GM23338 (cell line): ENCODE measurements at places on chromosomes 12 and 14. TPM values are rescaled to one million over a fixed set of nuclear protein-coding genes. Genes with fewer than 3 reads are reported as not detected.

- H3K36me3 ChIP-seq, result 0 out of 2 replicates have a peak, but pooled peaks cover 2% of the 10 kb centered on the region
- H3K27me3 ChIP-seq, result no peaks in the 10 kb centered on the region
- no peak overlapping the region for H3K27ac ChIP-seq
- peaks cover 25% of the 10 kb centered on the region for H3K4me1 ChIP-seq
- no peak for DNase-seq
These were observed 12.9 kb upstream of the RNASE10 start for GRCh38 chr14:20492486-20492885.

ARHGEF25 gene
- 9.9 and 10.2 TPM in 2 replicates for total RNA-seq

DNA sequence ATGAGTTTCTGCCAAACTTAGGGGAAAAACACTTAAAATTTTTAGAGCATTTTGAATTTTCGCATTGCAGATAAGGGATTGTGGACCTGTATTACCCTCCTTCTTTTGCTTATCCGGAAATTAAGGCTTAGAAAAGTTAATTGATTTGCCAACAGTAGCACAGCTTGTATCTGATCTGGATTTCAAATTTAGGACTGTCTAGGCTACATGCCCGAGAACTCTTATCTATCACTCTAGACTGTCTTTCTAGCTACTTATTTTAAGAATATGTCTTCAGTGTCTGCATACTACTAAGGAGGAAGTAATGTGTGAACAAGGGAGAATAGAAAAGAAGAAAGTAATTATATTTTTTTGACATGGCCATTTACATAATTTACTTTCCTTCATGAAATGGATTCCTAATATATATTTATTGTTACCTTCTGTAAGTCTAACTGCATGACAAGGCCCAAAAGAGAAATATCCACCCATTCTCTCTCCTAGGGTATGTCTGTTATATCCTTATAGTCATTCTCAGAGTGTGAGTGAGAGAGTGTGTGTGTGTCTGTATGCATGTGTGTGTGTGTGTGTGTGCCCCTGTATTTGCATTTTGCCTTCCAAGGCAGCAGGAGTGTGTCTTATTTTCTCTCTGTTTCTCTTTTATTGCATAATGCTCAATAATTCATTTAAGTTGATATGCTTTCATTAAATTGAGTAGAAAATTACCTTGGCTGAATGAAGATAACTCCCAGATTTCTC lies 132.1 kb downstream of the SLC5A8 start:
- H3K27me3 ChIP-seq, result no peaks in the 10 kb centered on the region
- no peak for DNase-seq
- H3K36me3 ChIP-seq, result no peaks in the 10 kb centered on the region
- H3K27ac ChIP-seq, result peak overlapping the region; percentile 4; the same call in 1 of the 2 replicates
- 0 out of 2 replicates have a peak, but pooled peaks cover 8% of the 10 kb centered on the region for H3K4me1 ChIP-seq

DNA sequence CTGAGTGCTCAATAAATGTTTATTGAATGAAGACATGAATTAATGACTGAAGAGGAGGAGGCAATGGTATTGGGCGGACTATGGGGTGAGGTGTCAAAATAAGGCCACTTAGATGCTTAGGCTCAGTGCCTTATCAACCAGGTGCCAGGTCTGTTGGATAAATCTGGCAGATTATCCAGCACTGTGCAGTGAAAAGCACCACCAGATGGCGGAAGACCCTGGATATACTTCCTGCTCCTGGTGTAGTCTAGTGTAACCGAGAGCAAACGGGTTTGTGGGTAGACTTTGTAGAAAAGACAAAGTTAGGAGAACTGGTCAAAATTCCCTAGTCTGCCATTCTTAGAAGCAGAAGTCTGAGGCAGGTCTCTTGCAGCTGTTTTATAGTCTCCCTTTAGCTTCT lies 306.3 kb downstream of the ATP23 start:
- DNase-seq, result peak; percentile 39
- H3K27ac ChIP-seq, result no peak overlapping the region
- no peaks in the 10 kb centered on the region for H3K27me3 ChIP-seq
- H3K4me3 ChIP-seq, result no peak overlapping the region
- H3K36me3 ChIP-seq, result no peaks in the 10 kb centered on the region

DNA sequence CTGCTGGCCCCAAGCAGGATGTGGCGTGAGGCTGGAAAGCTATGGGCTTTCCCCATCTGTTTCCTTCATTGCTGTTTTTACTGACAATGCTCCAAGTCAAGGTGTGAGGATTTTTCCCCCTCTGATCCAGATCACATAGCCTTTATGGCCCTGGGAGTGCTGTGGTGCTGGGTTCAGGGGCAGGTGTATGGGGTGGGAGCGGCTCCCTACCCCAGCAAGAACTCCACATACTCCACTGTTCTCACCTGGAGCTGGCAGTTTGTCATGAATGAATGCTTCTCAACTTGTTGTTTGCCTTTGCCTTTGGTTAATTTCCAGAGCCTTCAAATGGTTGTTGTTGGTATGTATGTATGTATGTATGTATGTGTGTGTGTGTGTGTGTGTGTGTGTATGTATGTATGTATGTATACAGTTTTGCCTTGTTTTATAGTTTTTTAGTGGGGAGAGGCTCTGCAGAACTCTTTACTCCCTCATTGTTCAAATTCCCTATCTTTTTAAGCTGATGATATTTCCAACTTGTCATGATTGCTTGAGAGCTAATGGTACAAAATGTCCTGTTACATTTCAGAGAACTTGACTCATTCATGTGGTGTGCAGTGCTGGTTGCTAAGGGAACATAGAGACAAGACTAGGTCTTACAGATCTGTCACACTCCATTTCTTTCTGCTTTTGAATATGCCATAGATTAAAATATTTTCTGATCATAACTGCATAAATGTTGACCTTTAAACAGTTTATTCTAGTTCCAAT lies 36.6 kb upstream of the ASPG start:
- no peak overlapping the region for H3K27ac ChIP-seq
- H3K36me3 ChIP-seq, result no peaks in the 10 kb centered on the region

GRCh38 chr12:6084261-6084968 lies 40.1 kb downstream of the VWF start:
- H3K27me3 ChIP-seq, result no peaks in the 10 kb centered on the region
- H3K4me3 ChIP-seq, result no peak overlapping the region
- H3K27ac ChIP-seq, result peak overlapping the region; percentile 63; the same call in 1 of the 2 replicates
- peaks cover 18% of the 10 kb centered on the region for H3K4me1 ChIP-seq

- peak overlapping the region; percentile 63 for H3K4me3 ChIP-seq
- no peak for DNase-seq
- peaks cover 70% of the 10 kb centered on the region for H3K4me1 ChIP-seq
- no peaks in the 10 kb centered on the region for H3K27me3 ChIP-seq
- H3K27ac ChIP-seq, result no peak overlapping the region
These were observed 25.0 kb upstream of the HIGD1C start for GRCh38 chr12:50927356-50927755.

DNA sequence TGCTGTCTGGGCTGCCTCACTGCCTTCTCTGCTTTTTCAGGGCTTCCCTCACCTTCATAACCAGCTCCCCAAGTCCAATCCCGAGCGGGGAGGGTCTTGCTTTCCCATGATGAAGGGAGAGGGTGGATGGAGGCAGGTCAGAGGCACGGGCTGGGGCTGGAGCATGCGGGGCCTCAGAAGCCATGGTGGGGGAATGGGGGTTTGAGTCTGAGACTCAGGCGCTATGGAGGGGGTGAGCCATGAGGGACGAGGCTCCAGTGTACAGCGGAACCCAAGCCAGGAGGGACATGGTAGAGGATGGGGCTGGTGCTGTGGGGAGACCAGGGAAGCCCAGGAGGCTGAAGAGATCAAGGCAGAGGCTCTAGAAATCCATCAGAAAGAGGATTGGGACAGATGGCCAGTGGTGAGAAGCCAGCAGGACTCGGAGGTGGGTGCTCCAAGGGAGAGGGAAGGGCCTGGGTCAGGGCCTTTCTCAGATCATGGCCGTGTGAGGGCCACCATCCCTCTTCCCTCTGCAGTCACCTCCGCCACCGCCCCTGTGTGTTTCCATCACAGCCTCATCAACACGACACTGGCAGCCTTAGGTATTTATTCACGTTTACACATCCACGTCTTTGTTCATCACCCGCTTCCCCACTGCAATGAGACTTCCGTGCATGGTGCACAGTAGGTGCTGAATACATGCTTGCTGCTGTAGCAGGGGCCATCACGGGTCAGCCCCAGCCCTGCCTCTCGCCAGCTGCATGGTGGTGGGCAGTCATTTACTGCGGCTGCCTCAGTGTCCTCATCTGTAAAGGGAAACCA lies 144.7 kb downstream of the ADGRD1 start:
- H3K27me3 ChIP-seq, result no peaks in the 10 kb centered on the region
- H3K4me3 ChIP-seq, result no peak overlapping the region
- no peak for DNase-seq
- H3K27ac ChIP-seq, result no peak overlapping the region
- H3K4me1 ChIP-seq, result no peaks in the 10 kb centered on the region
- no peaks in the 10 kb centered on the region for H3K36me3 ChIP-seq

- no peaks in the 10 kb centered on the region for H3K27me3 ChIP-seq
- no peak for DNase-seq
These were observed 9.2 kb upstream of the NOS1 start for GRCh38 chr12:117370588-117370987.
